Activated CD4-positive, alpha-beta T cell treated with anti-CD3 and anti-CD28 coated beads, Interleukin-2, Interleukin-6, amounts not matched to agents 100 ng/mL and 50 ng/mL, durations not matched to agents 16 hours and 8 hours (primary cell): ENCODE measurements at places on chromosomes 5 and 9.

GRCh38 chr9:31146485-31147166 lies 1237.8 kb upstream of the ACO1 start:
- no peak for DNase-seq

- no peak for DNase-seq
These were observed 147.6 kb downstream of the GAPVD1 start for GRCh38 chr9:125409217-125409636.

GRCh38 chr5:139803978-139804377 lies 8.4 kb downstream of the PSD2 start:
- no peak for DNase-seq

- no peak for DNase-seq
These were observed 4.8 kb downstream of the IL17B start for GRCh38 chr5:149374303-149374702.

DNA sequence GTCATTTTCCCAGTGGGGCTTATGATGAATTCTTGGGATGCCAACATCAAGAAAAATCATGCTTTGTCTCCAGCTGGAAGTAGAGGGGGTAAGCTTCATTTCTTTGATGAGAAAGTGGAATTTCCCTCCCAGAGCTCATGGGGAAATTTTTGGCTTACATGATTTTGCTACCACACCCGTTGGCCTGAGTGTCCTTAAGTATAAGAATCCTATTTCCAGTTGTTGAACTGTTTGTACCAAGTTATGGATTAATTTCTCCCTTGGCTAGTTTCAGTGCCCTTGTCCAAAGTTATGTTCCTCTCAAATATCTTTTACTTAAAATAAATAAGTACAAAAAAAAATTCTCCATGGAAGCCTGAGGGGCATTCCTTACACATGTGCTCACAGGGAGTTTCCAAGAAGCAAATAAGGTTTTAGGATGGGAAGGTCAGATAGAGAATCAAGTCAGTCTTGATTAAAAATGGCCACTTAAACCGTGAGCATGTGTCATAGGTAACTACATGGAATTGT lies 82.3 kb downstream of the PTCD2 start:
- DNase-seq: no peak

DNA sequence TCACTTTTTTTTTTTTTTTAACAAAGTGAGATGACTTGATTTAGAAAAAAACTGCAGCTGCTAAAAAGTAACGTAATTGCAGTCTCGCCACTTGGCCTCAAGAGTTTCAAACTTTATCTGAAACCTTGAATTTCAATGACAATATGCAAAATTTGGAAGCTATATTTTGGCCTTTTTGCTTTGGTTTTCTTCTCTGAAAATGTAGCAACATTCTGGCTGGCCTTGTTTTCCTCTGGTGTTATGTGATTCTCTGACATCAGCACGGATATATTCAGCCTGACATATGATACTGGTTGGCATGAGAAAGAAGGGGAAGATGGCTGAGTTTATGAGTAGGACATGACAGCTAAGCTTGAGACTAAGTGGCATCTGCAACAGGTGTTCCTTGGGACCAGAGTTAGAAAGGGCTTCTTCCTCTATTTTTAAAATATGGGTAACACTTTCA lies 136.5 kb downstream of the MEF2C start:
- no peak for DNase-seq

DNA sequence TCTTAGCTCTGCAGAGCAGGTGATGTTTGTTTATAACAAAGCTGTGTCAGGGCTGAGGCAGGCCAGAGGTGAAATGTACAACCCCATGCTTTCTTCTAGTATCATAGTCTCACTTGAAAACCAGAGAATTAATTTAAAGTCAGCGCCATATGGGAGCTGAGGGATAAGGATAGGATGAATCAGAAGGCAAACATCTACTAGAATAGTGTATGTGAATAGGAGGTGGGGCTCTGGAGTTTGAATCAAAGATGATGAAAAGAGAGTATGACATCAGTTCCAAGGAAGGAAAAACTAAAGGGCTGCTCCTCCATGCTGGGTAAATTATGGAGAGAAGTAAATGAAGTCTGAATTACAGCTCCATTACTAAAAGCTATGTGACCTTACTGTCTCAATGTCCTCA lies 441.5 kb downstream of the RASEF start:
- DNase-seq: no peak

DNA sequence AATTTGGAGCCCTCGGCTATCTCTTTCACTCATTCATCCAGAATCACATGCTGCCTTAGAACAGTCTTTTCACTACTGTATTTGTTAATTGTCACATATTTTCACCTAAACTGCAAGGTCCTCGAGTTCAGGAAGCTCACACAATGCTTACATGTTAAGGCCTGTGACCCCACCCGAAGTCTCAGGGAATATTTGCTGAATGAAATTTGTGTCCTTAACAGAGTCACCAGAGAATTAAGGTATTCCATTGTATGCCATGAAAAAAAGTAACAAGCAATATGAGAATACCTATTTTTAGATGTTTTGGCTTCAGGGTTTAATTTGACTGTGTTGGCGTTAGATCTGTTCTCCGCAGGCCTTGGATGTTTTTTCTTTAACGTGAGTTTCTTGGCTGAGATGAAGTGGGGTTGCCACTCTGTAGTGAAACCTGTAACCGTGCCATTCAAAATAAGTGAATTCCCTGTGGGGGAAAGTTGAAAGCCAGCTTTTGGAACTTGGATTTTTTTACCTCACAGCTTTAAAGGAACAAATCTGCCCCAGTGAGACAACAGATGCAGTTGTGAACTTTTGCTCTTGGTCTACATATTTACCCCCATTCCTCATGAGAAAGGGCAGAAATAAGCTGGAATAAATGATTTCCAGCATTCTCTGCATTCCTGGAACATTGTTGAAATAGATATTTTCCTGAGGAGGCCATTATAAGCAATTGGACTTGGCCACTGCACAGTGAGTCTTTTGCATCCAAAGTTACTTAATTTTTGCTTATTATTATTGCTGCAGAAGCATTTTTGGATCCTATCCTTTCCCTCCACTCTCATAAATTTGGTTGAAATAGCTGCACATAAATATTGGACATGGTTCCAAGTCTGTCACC lies 35.9 kb upstream of the FBP1 start:
- no peak for DNase-seq

- DNase-seq: no peak
These were observed 29.8 kb downstream of the NEUROG1 start for GRCh38 chr5:135505973-135506372.

- no peak for DNase-seq
These were observed 1.8 kb downstream of the NUDT2 start for GRCh38 chr9:34331196-34331595.

DNA sequence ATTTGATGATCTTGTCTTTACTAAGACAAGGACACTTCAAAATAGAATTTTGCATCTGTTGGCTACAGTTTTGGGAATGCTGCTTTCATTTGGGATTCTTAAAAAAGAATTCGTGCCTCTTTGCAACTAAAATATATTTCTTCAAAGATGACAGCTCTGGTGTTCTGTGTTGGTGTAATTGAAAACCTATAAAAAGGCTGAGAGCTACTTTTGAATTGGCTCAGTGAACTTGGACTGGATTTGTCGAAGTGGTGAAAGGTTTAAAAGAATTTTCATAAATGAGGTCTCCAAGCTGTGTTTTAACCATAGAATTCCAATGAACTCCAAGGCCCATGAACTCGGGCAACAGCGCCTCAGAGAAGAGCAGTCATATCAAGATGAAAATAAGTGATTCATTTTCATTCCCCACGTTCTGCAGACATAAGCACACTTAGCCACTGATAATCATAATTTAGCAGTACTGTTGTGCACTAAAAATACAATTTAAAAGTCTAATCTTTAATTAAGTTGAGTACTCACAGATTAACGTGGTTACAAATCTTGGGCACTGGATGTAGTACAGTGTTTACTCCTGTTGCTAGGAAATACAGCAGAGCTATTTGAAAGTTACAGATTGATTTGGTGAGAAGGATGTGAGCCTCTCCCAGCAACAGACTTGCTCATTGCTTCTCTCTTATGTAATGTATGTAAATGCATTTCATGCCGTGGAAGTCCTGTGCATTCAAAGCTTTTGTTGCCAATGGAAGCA lies 10.9 kb downstream of the SNCAIP start:
- no peak for DNase-seq

- no peak for DNase-seq
These were observed 3.8 kb upstream of the TJP2 start for GRCh38 chr9:69170231-69170630.

DNA sequence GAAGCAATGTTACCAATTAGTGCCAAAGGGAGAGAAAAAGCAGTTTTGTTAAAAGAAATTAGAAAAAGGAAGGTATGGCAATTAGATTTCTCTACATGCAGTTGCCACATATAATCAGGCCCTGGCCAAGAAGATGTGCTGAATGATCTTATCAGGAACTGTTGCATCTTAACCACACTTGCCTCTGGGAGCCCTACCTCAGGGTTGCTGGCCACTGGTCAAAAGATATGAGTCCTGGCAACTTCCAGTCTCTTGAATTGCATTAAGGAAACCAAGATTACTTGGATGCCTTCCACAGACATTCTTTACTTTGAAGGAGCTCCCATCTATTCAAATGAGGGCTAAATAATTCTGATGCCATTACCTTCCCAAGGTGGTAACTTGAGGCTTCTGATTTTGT lies 60.4 kb downstream of the TNC start:
- no peak for DNase-seq

- DNase-seq: no peak
These were observed 2.8 kb downstream of the ATP6V1G1 start for GRCh38 chr9:114590328-114590727.

DNA sequence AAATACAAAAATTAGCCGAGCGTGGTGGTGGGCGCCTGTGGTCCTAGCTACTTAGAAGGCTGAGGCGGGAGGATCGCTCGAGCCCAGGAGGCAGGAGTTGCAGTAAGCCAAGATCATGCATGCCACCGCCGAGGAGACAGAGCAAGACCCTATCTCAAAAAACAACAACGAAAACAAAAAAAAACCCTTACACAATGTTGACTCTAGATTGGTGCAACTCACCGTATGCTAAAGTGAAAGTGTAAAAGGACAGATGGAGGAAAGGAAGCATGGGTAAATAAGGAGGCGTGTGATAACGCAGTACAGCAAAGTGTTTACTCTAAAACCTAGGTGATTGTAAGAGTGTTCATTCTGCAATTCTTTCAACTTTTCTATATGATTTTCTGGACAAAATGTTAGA lies 15.9 kb upstream of the RUFY1 start:
- DNase-seq: no peak

GRCh38 chr9:82356871-82357270 lies 368.3 kb downstream of the SPATA31D1 start:
- DNase-seq: no peak

DNA sequence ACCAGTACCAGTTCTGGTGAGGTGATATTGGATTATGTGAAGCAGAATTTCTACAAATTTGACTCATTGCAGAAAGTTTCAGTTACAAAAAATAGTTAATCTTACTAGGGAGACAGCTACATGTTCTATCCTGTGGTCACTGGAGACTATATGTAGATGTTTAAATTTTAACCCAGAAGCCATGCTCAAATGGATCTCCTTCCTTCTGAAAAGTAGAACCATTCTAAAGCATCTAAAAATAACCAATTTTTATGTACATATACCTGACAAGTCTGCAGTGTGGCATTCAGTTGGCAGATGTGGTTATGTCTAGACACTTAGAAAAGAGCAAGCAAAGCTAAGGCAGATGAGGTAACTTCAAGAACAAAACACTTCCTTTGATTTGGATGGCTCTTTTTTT lies 65.5 kb upstream of the POU4F3 start:
- DNase-seq: no peak

GRCh38 chr9:127450243-127450760 lies 904 bp downstream of the RPL12 start:
- DNase-seq: no peak

GRCh38 chr5:134939500-134939899 lies 28.2 kb upstream of the CATSPER3 start:
- DNase-seq: no peak

DNA sequence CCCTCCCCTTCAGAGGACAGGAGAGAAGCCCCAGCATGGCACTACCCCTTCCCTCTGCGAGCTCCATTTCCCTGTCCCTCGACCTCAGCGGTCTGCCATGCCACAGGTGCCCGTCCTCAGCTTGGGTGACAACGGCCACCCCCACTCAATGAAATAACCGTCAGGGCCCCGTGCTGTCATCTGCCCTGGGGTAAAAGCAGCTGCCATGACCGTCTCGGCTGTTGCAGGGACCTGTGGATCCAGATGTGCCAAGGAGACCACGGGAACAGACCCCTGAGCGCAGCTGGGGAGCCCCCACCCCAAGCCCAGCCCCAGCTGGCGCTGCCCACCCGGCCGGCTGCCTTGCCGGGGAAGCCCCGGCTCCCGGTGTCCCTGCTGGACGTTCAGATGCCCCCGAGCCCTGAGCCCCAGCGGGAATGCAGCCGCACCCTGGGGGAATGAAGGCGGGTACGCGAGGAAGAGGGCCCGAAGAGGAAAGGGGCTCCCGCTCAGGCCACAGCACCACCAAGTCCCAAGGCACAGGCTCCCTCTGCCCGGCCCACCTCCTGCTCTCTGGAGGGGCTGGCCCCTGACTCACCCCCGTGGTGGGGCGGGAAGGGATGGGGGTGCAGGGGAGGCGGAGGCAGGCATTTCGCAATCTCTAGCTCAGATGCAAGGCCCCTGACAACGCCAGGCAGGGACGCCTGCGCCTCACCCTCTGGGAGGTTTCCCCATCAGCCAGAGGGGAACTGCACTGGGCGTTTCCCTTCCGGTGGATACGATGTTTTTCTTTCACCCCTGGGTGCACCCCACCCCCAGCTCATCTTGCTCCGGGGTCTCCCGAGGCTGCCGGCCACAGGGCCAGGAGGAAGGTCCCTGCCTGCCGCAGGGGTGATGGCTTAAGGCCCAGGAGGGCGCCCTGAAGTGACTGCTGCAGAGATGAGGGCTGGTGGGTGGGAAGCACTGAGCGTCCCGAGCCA lies 49.2 kb downstream of the NACC2 start:
- DNase-seq: no peak

DNA sequence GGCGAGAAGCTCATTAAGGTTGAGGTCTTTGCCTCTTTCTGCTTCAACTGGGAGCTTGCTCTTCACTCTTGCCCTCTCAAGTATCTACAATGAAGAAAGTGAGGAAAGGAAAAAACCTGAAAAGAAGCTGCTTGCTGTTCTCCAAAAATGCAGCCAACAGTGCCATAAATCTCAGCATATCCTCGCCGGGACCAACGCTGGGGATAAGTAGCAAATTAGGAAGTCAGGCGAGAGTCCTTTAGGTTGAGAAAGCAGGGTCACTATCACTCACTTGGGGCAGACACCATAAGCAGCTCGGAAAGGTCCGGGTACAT lies 399 bp downstream of the NUP155 start:
- DNase-seq: no peak

GRCh38 chr9:6488395-6488794 lies 75.4 kb downstream of the UHRF2 start:
- no peak for DNase-seq

DNA sequence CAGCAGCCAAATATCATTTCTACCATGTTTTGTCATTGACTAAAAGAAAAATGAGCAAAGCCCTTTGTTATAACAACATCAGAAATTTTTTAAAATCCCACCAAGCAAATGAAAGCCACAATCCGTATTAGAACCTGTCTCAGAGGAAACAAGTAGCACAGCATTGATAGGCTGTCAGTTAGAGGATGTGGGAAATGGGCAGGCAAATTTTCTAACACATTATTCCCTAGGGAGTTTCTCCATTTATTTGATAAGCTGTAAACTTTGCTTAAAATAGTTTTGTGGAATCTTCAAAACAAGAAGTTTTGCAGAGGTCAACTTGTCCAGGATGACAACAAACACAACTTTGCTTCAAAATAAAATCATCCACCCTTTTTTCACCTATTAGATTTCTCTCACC lies 53.6 kb upstream of the APC start:
- no peak for DNase-seq

GRCh38 chr5:154191467-154192261 lies 1.1 kb downstream of the GALNT10 start:
- DNase-seq: no peak

- no peak for DNase-seq
These were observed 11.2 kb upstream of the TBC1D9B start for GRCh38 chr5:179918742-179919486.
